ENCODE measurements at places on chromosomes 7 and 10. TPM values are rescaled to one million over a fixed set of nuclear protein-coding genes. Genes with fewer than 3 reads are reported as not detected.

DNA sequence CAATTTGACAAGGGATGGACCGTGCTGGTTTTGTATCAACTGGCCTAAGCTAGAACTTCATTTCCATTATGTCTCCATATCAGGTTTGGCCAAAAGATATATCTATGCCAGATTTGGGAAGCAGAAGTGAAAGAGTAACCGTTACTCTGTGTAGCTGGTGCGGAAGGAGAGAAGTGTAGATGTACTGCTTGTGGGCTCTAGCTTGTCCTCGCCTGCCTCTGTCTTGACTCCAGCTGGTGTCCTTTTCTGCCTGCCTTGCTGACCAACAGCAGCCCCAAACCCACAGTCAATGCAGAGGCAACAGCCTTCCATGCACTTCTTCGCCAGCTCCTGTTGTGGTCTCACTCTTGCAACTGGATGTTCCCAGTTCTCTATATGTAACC, 128.5 kb downstream of the KIF20B start:
- DNase-seq: no peak

DNA sequence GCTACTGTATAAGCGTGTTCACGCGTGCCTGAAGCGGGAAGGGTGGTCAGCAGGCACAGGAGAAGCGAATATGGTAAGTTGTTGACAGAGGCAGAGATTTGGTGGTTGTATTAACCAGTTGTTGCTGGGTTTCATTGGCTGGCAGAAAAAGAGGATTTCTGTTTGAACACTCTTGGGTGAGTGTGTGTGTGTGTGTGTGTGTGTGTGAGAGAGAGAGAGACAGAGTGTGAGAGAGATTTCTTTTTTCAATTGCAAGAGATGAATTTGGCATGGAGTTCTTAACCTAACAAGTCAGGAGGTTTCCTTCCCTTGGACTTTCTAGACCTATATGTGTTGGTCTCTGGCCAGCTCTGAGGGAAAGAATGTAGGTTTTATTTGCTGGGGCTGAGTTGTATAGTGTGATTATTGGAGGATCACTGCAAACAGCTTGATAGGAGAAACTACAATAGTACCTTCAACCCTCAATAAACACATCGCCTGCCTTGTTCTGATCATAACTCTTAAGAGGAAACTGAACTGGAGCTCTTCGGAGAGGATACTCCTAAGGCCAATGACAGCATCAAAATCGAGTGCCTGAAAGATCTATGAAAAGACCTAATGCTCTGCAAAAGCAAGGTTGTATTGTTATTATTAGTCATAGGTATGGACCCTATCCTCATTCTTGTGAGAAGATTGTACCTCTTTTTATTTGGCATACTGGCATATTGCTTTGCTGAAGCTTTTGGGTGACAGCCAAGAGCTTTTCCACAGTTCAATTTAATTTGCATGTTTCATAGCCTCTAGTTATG, 1.2 kb downstream of the MCU start:
- DNase-seq: peak; percentile 74

GRCh38 chr10:105586451-105587098, 945.5 kb downstream of the SORCS3 start:
- no peak for DNase-seq

GRCh38 chr7:149156898-149157297, 9.6 kb downstream of the ZNF398 start:
- no peak for DNase-seq

- DNase-seq: peak; percentile 34
Measured at GRCh38 chr10:12194752-12195271, 879 bp downstream of the NUDT5 start.

GRCh38 chr7:66099551-66100407, 14.9 kb upstream of the CRCP start:
- DNase-seq: peak; percentile 96

DNA sequence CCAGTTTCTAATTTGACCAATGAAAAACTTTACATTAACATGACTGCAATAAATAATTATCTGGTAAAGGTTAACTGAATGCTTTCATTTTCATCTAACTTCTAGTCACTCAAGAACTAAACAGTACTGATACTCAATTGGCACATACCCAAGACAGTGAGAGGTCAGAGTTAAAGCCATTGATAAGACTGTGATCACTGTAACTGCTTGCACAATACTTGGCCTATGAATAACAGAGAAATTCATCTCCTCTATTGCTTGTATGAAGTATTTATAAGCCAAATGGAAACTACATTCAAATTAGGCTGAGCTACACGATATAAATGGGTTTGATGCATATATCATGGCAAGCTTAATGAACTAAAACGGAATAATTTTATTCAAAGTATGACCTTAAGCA, 43.0 kb downstream of the HERC4 start:
- no peak for DNase-seq

DNA sequence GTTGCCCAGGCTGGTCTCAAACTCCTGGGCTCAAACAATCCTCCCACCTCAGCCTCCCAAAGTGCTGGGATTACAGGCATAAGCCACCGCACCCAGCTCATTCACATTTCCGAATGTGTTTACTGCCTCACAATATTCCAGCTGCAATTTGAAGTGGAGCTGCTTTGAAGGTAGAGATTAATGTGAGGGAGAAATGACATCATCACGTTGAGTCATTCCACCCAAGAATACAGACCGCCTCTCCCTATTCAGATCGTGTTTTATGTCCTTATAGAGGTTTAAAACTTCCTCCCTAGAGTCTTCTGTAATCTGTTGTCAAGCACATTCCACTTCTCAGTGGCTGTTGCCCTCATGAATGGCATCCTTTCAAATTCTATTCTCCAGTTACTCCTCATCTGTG, 100.4 kb upstream of the PDGFA start:
- DNase-seq: no peak

- no peak for DNase-seq
Measured at GRCh38 chr10:47376522-47377220, 7.4 kb downstream of the ZNF488 start.

DNA sequence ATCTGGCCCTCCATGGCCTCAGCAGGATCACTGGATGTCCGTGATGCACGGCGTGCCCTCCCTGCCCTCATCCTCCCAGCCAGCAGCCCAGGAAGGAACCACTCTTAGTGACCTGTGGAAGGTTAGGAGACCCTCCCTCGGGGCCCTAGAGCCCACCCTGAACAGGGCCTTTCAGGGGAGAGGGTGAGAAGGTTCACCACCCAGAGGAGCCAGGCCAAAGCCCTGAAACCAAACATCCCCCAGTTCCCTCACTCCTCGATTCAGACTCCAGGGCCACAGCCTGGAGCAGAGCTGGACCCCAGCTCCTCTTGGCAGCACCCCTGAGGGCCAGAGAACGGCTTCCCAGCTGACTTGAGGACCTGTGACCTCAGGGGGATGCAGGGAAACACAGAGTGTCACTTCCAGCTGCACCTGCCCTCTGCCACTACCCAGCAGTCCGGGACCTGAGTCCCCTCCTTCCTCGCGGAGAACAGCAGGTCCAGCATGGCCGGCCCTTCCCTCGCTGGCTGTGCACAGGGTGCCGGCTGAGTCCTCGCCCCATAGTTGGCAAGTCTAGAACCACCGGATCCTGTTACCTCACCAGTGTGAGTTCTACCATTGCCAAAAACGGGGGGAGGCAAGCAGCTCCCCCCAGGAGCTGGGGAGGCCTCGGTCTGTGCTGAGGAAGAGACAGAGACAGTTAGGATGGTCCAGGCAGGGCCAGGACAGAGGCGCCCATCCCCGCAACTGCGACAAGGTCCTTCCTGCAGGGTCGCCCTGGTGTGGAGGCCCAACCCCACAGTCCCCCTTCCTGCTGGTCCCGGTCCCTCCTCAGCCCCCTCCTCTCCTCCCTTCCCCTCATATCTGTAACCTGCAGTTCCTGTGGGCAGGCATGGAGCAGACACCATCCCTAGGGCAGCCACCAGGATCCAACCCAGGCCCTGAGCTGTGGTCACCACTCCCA, 158.6 kb downstream of the NRF1 start:
- no peak for DNase-seq

GRCh38 chr7:98217623-98218582, 6.7 kb downstream of the BHLHA15 start:
- DNase-seq: no peak

GRCh38 chr10:96891840-96892239, 59.7 kb downstream of the LCOR start:
- DNase-seq: no peak

DNA sequence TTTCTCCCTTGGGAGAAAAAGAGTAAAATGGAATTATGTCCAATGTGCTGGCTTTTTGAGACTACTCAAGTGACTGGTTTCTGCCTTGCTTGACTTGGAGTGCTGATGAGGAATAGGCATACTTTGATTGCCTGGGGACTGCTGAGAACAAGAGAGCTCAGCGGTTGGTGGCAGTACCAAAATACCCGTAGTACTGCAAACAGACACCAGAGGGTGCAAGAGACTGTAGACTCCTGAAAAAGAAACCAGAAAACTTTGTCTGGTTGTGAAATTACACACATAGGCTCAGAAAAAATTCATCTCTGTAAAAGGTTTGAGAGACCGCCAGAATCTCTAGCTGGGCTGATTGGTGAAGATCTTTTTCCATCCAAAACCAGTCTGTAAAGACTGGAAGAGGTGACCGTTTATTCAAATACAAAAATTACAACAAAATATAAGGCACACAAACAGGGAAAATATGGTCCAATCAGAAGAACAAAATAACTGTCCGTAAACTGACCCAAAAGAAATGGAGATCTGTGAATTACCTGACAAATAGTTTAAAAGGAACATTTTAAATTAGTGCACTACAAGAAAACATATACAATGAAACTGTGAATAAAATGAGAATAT, 18.5 kb downstream of the BICC1 start:
- peak; percentile 12 for DNase-seq

GRCh38 chr7:25851332-25852210, 300.4 kb upstream of the NFE2L3 start:
- DNase-seq: peak; percentile 91

DNA sequence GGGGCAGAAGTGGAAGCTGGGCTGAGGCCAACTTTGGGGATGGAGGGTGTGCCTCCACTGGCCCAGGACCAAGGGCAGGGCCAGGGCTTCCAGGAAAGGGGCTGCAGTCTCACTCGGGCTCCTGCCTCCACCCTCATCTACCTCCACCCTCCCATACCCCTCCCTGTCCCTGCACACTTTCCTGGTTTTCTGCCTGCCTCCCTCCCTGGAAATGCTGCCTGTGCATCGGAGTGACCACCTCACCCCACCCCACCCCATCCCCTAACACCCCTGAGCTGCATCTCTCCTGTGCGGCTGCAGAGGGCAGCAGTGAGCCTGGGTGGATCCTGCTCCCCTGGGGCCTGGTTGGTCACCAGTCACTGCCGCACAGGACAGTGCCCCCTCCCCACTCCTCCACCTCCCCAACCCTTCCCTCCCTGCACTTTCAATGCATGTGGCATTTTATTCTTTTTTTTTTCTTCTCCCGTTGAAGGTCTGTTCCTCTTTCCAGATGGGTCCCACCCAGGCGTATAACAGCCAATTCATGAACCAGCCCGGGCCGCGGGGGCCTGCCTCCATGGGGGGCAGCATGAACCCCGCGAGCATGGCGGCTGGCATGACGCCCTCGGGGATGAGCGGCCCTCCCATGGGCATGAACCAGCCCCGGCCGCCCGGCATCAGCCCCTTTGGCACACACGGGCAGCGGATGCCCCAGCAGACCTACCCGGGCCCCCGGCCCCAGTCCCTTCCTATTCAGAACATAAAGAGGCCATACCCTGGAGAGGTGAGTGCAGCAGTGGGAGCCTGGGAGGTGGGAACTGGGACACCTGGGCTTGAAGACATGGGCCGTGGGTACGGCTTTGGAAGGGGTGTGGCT, 54.1 kb upstream of the PPIF start:
- no peak for DNase-seq

DNA sequence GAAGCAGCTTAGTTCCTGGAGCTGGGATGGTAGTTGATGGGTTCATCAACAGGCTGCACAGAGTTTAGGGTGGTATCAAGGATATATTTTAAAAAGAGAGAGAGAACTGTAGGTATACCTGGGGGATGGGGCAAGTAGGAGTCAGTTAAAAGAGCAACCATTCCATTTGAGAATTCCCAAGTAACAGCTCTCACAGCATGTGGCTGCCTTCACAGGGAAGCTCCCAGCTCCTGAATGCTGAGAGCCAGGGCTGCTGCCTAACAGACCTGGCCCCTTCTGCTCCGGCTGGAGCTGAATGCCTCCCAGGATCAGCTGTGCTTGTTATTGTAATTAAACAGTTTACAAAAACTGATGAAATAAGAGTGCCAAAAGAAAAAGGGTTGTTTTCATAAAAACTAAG, 58.8 kb upstream of the GPR26 start:
- no peak for DNase-seq

GRCh38 chr10:63120554-63120953, 12.6 kb upstream of the NRBF2 start:
- DNase-seq: no peak

- no peak for DNase-seq
Measured at GRCh38 chr7:12030116-12030515, 181.0 kb upstream of the TMEM106B start.

DNA sequence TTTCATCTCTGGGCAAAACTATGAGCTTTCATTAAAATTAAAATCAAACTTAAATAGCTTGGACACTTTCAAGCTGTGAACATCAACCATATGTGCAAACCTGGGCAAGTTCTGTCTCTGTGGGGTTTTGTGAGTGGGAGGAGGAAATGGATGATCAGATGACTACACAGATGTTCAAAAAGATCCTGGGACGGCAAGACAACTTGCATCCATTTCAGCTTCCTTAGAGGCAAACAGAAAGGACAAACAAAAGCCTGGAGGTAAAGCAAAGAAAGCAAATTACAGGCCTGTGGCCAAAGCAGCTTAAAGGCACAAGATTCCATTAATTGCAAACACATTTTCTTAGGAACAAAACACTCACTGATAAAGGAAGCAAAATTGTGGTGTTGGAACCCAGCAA, 222.2 kb downstream of the NEBL start:
- no peak for DNase-seq

DNA sequence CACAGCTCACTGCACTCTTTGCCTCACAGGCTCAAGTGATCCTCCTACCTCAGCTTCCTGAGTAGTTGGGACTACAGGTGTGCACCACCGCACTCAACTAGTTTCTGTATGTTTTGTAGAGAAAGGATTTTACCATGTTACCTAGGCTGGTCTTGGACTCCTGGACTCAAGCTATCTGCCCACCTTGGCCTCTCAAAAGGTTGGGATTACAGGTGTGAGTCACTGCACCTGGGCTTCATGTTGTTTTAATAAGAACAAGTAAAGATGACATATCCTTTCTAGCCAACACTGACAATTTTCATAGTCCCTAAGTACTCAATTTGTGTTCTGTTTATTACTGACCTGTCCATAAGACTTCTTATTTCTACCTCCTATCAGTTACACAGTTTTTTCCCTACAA, 16.8 kb downstream of the SEMA3C start:
- DNase-seq: no peak

TCERG1L gene
- total RNA-seq: not detected

AGAP6 gene
- total RNA-seq: 1.3 TPM

PANK1 gene
- total RNA-seq: 8.3 TPM

RAMP3 gene
- not detected for total RNA-seq

NUP205 gene
- 47.0 TPM for total RNA-seq

ZFAND4 gene
- total RNA-seq: 7.9 TPM

ZNF25 gene
- total RNA-seq: 1.2 TPM

ATOH7 gene
- total RNA-seq: 0.37 TPM

OPN4 gene
- total RNA-seq: not detected

FASTK gene
- total RNA-seq: 57.2 TPM

WDFY4 gene
- not detected for total RNA-seq

KLF14 gene
- total RNA-seq: not detected

CASP7 gene
- 15.5 TPM for total RNA-seq

THAP5 gene
- 17.6 TPM for total RNA-seq

Data from G401 (cell line).